ENCODE measurements at places on chromosomes 7 and 10. TPM values are rescaled to one million over a fixed set of nuclear protein-coding genes. Genes with fewer than 3 reads are reported as not detected.

GRCh38 chr10:73916761-73917470 is 6.0 kb downstream of the PLAU start:
- H3K4me3 ChIP-seq: no peak overlapping the region
- peaks cover 50% of the 10 kb centered on the region for H3K36me3 ChIP-seq
- no peak for DNase-seq
- peaks cover 20% of the 10 kb centered on the region for H3K27me3 ChIP-seq

EBF3 gene
- total RNA-seq: not detected

GPR146 gene
- total RNA-seq: 10.0 TPM

DNA sequence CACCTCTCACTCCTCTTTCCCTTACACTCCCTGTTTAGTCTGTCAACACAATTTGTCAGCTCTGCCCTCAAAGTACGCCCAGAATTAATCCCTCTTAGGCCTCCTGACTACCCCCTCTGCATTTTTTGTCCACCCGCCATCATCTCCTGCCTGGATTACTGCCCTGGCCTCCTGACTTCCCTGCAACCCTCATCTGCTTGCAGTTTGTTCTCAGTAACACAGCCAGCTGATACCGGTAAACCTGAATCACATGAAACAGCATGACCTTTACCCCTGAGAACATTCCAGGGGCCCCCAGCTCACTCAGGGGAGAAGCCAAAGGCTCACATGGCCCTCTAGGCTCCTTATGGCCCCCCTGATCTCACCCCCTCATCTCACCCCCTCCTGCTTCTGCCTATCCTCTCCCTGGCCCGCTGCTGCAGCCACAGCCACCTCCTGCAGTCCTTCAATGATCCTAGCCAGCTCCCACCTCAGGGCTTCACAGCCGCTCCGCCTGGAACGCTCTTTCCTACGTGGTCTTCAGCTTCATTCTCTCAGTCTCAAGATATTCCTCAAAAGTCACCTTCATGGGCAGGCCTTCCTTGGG is 8.9 kb downstream of the C10orf53 start:
- no peak overlapping the region for H3K4me3 ChIP-seq
- H3K36me3 ChIP-seq: no peaks in the 10 kb centered on the region
- DNase-seq: no peak

DNA sequence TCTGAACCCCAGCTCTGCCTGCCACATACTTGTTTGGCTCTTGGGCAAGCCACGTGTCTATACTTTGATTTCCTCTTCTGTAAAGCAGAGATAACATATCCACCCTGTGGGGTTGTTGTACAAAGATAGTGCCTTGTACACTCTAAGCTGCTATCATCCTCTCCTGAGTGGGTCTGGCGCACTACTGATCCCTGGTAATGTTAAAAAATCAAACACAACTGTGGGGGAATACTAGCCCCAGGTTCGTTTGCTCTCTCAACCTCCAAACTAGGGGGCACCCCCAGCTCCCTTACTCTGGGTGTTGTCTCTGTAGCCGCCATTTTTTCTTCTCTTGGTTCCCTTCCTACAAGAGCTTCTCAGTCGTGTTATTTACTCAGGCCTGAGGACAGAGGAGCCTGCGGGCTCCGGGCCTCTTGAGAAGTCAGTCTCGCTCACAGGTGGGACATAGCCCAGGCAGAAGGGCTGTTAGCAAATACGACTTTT is 1.0 kb downstream of the POLM start:
- H3K27me3 ChIP-seq: no peaks in the 10 kb centered on the region
- peak overlapping the region; percentile 83 for H3K27ac ChIP-seq
- peak; percentile 47 for DNase-seq
- peaks cover 46% of the 10 kb centered on the region for H3K4me1 ChIP-seq
- peak overlapping the region; percentile 78 for H3K4me3 ChIP-seq
- H3K36me3 ChIP-seq: peaks cover 35% of the 10 kb centered on the region

DNA sequence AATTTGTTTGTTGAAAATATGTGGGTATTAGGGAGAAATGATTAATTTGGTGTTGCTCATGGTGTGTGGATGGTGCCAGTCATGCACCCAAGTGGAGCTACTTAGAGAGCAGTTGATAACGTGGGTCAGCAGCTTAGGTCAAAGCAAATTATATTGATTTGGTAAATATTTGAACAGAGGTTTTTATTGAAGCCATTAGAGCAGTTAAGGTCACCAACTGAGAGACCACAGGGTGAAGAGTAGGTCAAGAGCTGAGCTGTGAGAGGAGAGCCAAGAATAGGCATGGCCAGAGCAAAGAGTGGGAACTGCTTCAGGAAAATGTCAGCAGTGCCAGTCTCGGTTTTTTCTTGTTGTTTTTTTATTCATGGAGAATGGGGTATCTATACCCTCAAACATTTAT is 97.9 kb downstream of the TMEM168 start:
- no peaks in the 10 kb centered on the region for H3K27me3 ChIP-seq
- no peak overlapping the region for H3K4me3 ChIP-seq
- no peak overlapping the region for H3K27ac ChIP-seq
- H3K4me1 ChIP-seq: no peaks in the 10 kb centered on the region

DNA sequence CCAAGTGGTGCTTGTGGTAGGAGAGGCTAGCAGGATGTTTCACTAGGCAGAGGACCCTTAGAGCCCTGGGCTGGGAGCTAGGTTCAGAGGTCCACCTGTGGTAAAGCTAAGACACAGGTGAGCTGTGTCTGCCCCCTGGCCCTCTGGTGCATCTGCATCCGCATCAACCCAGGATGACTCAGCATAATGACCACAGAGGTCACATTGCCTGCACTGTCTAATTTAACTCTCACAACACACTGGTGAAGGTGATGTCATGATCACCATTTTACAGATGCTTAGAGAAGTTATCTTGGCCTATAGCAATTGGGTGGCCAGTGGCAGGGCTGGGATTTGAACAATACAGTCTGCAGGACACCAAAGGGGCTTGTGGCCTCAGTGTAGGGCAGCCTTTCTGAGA is 33.1 kb downstream of the HABP2 start:
- no peaks in the 10 kb centered on the region for H3K36me3 ChIP-seq
- H3K4me3 ChIP-seq: no peak overlapping the region
- H3K4me1 ChIP-seq: no peaks in the 10 kb centered on the region
- H3K27ac ChIP-seq: no peak overlapping the region
- no peak for DNase-seq

DNA sequence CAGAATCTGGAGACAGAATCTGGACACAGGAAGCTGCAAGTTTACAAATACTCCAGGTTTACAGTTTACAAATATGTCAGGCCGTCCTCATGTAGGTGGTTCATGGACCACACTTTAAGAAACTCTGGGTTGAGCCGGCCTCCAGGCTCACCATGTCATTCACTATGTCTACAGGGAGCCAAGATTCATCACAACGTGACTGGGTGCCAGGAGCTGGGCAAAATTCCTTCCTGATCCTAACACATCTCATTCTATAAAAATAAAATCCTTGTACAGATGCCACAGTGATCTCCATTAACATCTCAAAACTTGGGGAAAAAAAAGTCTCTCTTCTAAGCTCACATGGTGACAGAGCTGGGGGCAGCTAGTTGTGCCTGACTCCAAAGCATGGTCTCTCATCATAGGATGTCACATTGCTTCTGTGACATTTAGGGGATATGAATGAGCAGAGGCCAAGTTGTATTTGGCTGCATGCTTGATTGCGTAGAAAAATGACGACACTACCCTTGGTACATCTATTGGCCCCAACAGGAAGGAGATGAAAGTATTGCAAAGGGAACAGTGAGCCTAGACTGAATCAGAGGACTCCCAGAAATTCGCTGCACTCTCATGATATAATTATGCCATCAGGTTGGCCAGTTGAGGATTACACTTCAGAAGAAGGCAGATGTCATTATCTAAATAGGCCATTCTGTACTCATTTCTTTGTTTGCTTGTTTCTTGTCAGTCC is 35.9 kb downstream of the MTURN start:
- DNase-seq: no peak
- no peak overlapping the region for H3K27ac ChIP-seq
- no peaks in the 10 kb centered on the region for H3K27me3 ChIP-seq
- H3K4me1 ChIP-seq: no peaks in the 10 kb centered on the region
- no peak overlapping the region for H3K4me3 ChIP-seq
- no peaks in the 10 kb centered on the region for H3K36me3 ChIP-seq

- peaks cover 26% of the 10 kb centered on the region for H3K27me3 ChIP-seq
- H3K27ac ChIP-seq: no peak overlapping the region
- DNase-seq: no peak
- H3K36me3 ChIP-seq: no peaks in the 10 kb centered on the region
- no peaks in the 10 kb centered on the region for H3K4me1 ChIP-seq
These were observed 306.2 kb downstream of the FRMD4A start for GRCh38 chr10:14024329-14025202.

GRCh38 chr7:32255036-32255435 is 184.8 kb upstream of the PDE1C start:
- peaks cover 2% of the 10 kb centered on the region for H3K27me3 ChIP-seq
- no peak for DNase-seq
- H3K36me3 ChIP-seq: no peaks in the 10 kb centered on the region
- no peak overlapping the region for H3K27ac ChIP-seq
- no peak overlapping the region for H3K4me3 ChIP-seq
- no peaks in the 10 kb centered on the region for H3K4me1 ChIP-seq

- no peak within 1 kb of the TSS for H3K27ac ChIP-seq
- H3K4me1 ChIP-seq: peaks cover 2% of the 10 kb centered on the region
- DNase-seq: no peak
- peaks cover 9% of the 10 kb centered on the region for H3K36me3 ChIP-seq
- H3K27me3 ChIP-seq: no peaks in the 10 kb centered on the region
- no peak within 1 kb of the TSS for H3K4me3 ChIP-seq
These were observed at the start of gene PHKG1 for GRCh38 chr7:56092789-56093531. TSS of gene PHKG1 (minus strand) at chr7:56092952. CDS start at chr7:56088941, 4,011 bp downstream.

- H3K4me1 ChIP-seq: no peaks in the 10 kb centered on the region
- no peaks in the 10 kb centered on the region for H3K36me3 ChIP-seq
- no peak for DNase-seq
- H3K4me3 ChIP-seq: no peak overlapping the region
These were observed 323.5 kb downstream of the ADARB2 start for GRCh38 chr10:1413823-1414222.

- no peak overlapping the region for H3K4me3 ChIP-seq
- no peaks in the 10 kb centered on the region for H3K4me1 ChIP-seq
- no peaks in the 10 kb centered on the region for H3K36me3 ChIP-seq
These were observed 45.1 kb downstream of the KCNMA1 start for GRCh38 chr10:77592510-77592909.

DNA sequence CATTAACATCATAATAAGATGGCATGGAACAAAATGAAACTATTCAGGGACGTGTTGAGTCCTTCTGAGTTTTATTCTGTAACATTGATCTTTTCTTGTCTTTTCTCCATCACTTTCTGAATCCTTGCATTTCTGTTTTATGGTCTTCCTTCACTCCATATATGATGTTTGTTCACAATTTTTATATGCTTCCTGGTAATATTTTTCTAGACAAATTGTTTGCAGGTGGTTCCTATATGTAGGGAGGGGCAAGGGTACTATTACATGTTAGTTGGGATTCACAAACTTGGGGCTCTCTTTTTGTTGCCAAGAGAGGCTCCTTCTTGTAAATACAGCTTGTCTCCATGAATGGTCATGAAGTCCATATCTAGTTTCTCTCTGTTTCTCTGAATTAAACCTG is 159.2 kb downstream of the LHFPL3 start:
- H3K27ac ChIP-seq: no peak overlapping the region
- no peak for DNase-seq
- H3K4me3 ChIP-seq: no peak overlapping the region
- no peaks in the 10 kb centered on the region for H3K27me3 ChIP-seq
- no peaks in the 10 kb centered on the region for H3K4me1 ChIP-seq

MMP21 gene
- total RNA-seq: not detected

DNA sequence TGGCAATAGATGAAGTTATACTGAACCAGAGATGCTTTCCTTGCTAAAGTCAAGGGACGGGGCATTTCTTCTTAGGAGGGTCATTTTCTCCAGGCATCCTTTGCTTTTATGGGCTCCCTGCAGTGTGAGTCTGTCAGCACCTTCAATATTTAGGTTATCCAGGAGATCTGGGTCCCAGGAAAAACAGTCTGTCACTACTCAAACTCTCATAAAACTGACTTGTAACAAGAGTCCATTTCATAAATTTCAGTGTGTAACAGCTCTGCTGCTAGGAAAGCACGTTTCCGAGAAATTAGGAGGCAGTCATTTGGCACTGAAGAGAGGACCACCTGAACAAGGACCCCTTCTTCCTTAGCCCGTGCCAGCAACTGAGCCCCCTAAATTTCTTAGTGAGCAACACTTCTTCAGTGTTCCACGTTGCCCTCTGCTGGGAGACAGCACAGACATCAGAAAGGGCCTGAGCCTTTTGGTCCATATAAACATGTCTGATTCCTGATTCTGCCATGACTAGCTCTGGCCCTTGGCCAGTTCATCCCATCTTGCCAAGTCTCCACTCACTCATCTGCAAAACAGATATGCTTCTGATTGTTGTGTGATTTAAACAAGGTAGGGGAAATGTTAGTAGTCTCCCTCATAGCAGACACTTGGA is 7.2 kb downstream of the GCC1 start:
- H3K27me3 ChIP-seq: no peaks in the 10 kb centered on the region
- no peak overlapping the region for H3K27ac ChIP-seq
- no peak for DNase-seq
- H3K4me3 ChIP-seq: no peak overlapping the region
- peaks cover 23% of the 10 kb centered on the region for H3K36me3 ChIP-seq

- no peak overlapping the region for H3K27ac ChIP-seq
- H3K4me3 ChIP-seq: no peak overlapping the region
- H3K36me3 ChIP-seq: no peaks in the 10 kb centered on the region
- H3K4me1 ChIP-seq: no peaks in the 10 kb centered on the region
- DNase-seq: no peak
These were observed 54.5 kb downstream of the SCRN1 start for GRCh38 chr7:29935111-29935510.

- no peaks in the 10 kb centered on the region for H3K27me3 ChIP-seq
- H3K4me3 ChIP-seq: no peak overlapping the region
- H3K36me3 ChIP-seq: no peaks in the 10 kb centered on the region
- no peaks in the 10 kb centered on the region for H3K4me1 ChIP-seq
These were observed 148.5 kb downstream of the KIAA1217 start for GRCh38 chr10:24357344-24358004.

GRCh38 chr7:135659159-135659846 is 3.0 kb upstream of the STMP1 start:
- no peak overlapping the region for H3K4me3 ChIP-seq
- peaks cover 22% of the 10 kb centered on the region for H3K4me1 ChIP-seq
- H3K36me3 ChIP-seq: no peaks in the 10 kb centered on the region
- no peaks in the 10 kb centered on the region for H3K27me3 ChIP-seq

IL6 gene
- 0.40 TPM for total RNA-seq

DNA sequence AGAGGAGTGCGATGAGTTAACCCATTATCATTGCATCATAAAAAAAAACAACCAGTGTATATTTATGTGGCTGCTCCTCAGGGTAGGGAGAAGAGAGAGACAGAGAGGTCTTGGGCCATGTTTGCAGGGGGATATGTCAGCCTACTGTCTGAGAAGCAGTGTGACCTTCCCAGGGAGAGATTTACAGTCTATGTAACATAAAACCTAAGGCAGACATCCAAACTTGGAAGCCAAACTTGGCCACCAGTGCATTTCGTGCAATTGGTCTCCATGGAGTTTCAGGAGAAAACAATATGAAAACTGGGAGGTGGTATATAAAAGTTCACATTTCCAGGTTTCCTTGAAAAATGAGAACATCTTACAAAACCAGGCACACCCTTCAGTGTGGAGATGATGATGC is 85.9 kb upstream of the CXCL12 start:
- no peaks in the 10 kb centered on the region for H3K4me1 ChIP-seq
- no peak overlapping the region for H3K27ac ChIP-seq
- DNase-seq: no peak
- H3K4me3 ChIP-seq: no peak overlapping the region

GRCh38 chr10:7717767-7718166 is 14.7 kb downstream of the ITIH2 start:
- no peak overlapping the region for H3K4me3 ChIP-seq
- H3K4me1 ChIP-seq: no peaks in the 10 kb centered on the region
- no peak overlapping the region for H3K27ac ChIP-seq
- no peaks in the 10 kb centered on the region for H3K36me3 ChIP-seq
- DNase-seq: no peak
- H3K27me3 ChIP-seq: peaks cover 3% of the 10 kb centered on the region

Data from activated CD4-positive, alpha-beta memory T cell treated with anti-CD3 and anti-CD28 coated beads, Interleukin-2, amount 10 ng/mL, durations not matched to agents 7 days and 5 days (primary cell).